ENCODE measurements at places on chromosomes 2 and 18.

DNA sequence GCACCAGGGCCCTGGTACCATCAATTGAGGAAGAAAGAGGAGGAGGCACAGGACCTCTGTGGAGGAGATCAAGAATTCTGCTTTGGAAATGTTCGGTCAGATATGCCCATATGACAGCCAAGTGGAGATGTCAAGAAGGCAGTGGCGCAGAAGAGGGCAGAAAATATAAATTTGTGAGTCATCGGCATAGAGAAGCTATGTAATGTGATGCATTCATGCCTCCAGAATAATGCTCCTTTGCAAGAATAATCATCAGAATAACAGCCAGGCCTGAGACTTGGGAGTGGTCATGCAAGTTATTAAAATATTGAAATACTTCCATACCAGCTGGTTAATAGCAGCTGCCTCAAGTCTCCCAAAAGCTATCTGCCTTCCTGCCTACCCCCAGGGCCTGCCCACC, 32.1 kb upstream of the SCG2 start:
- DNase-seq, result no peak

DNA sequence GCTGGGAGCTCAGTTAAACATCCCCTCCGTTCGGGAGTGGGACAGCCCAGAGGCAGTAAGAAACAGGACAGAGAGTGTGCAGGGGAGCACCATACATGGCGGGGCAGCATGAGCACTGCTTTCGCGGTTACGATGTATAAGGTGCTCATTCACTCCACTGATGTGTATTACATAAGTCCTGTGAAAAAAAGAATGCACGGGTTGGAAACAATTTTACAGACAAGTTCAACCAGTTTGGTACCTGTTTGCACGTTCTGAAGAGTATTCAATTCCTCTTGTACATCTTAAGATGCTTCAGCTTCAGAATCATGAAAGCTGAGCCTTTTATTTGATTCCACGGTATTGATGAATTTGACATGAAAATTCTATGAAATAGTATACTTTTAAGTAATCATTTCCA, 97.8 kb upstream of the NETO1 start:
- DNase-seq, result no peak

DNA sequence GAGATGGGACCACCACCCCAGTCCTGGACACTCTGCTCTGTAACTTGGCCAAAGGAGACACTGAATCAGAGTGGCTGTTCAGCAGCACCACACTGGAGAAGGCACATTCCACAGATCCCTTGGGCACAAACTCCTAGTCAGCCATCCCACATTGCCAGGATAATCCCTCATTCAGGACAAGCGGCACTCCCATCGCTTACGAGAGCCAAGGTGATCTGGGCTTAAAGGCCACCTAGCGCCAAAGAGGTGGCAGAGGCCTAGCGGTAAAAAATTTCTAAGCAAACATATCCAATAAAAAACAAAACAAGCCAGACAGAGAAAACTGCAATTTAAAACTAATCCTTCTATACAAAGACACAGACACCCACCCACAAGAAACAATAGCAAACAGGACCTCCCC, 62.2 kb downstream of the EPB41L3 start:
- DNase-seq, result no peak

DNA sequence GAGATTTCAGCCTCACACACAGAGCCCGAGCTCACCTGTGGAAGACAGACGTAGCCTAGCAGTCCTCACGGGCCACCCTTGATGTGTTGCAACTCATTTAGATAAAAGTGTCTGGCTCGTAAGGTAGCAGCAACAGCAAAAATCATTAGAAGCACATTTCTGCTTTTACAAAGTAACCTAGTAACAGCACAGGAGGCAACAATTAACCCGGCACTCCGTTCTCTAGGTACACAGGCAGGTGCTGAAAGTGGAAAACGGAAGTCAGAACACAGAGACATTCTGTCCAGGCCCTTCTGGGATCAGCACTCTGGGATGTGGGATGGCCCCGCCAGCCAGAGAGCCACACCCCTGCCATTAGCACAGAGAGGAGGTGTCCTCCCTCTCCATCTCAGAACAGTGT, 99.3 kb downstream of the KLHL29 start:
- no peak for DNase-seq

GRCh38 chr2:181021199-181021789, 40.9 kb downstream of the UBE2E3 start:
- no peak for DNase-seq

All from NCI-H187 treated with DMSO at 0.1 percent for 48 hours (cell line).